ENCODE measurements at places on chromosomes 1 and 21.
A peak's percentile ranks its signal among the peaks of the same experiment; 100 is the strongest.

DNA sequence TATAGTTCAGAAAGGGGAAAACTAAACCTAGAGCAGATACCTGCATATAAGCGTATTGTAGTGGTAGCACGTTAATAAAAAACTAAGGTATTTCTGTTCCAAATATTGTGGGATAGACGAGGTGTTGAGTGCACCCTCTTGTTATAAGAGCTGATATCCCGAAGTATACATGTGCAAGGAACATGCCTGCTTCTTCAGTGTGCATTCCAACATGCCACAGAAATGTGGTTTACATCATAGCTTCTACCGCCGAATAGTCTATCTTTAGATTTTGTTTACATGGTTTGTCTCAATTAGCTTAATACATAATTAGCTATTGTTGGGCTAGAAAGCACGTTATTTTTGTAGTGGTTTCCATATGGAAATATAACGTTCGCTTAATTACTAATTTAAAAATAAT, 2.2 kb downstream of the CHRM3 start:
- no peak for DNase-seq

DNA sequence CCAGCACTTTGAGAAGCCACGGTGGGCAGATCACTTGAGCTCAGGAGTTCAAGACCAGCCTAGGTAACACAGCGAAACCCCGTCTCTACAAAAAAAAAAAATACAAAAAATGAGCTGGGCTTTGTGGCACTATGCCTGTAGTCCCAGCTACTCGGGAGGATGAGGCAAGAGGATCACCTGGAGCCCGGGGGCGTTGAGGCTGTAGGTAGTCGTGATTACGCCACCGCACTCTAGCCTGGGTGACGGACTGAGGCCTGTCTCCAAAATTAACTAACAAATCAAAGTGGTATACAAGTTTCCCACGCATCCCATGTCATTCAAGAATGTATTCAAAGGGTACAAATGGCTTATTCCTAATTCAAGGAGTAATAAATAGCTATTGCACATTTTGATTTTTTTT, 2.4 kb downstream of the AUNIP start:
- DNase-seq: no peak

DNA sequence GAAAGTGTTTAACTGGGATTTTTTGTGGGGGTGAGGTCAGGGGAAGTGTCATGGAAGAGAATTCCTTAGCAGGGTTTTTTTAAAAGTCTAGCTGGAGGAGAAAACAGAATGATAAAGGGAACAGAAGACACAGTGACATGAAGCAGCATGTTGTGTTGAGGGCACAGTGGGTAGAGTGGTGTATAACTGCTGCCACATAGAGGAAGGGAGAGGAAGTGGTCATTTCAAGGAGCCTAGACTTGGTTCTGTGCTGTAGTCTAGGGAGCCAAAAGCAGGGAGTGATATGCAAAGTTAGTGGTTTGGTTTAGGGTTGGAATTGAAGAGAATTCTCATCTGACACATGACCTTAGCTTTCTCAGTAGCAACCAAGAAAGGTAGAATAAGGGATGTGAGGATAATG, 10.2 kb downstream of the EEIG2 start:
- DNase-seq: no peak

- DNase-seq: peak; percentile 88
Observed at GRCh38 chr1:203290261-203291089, 14.8 kb upstream of the BTG2 start.

DNA sequence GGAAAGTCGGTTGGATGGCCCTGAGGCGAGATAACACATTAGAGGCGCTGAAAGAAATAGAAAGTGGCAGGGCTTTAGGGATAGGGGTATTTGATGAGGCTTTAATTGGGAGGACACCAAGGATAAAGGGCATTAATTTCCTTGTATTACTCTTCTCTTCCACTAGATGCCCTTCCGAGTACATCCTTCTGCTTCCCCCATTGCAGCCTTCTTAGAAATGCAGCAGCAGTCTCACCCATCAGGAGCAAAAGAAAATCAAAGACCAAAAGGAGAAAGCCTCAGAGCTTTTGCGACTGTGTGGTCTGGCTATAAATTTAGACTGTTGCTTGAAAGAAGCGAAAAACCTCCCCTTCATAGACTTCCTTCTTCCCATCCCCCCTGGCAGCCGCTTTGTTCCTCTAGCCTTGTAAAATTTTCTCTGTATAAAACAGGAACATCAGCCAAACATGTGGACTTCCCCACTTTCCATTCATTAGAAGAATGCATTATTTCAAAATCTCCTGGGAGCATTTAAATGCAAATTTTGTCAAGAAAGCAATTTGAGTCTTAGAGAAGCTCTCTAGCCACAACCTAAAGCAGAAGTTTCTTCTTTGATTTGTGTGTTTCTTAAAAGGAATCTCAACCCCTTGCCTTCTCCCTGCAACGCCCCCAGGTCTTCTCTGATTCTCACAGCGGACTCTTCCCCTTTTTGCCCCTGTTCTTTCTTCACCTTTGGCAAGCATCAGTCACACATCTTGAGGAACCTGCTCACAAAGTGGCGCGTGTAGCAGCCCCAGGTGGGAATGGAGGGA, 76.6 kb downstream of the NDUFS5 start:
- DNase-seq: peak; percentile 57

DNA sequence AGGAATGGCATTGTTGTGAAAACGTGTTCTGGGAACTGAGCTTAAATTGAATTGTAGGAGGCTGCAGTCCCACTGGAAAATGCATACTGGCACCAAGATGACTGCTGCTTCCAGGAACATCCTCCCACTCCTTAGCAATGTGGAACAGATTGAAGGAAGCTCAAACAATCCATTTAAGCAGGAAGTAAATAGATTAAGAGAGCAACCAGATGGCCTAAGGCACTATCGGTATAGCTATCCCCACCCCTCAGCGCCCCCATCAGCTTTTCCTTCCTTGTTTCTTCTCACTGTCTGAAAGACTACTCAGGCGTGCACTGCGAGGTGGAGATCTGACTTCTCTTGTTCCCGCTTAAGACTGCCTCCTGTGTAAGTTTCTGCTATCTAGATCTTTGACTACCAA, 4.0 kb upstream of the IFI16 start:
- no peak for DNase-seq

- DNase-seq: peak; percentile 99
Observed at GRCh38 chr1:2133039-2133878, 61.3 kb downstream of the FAAP20 start.

DNA sequence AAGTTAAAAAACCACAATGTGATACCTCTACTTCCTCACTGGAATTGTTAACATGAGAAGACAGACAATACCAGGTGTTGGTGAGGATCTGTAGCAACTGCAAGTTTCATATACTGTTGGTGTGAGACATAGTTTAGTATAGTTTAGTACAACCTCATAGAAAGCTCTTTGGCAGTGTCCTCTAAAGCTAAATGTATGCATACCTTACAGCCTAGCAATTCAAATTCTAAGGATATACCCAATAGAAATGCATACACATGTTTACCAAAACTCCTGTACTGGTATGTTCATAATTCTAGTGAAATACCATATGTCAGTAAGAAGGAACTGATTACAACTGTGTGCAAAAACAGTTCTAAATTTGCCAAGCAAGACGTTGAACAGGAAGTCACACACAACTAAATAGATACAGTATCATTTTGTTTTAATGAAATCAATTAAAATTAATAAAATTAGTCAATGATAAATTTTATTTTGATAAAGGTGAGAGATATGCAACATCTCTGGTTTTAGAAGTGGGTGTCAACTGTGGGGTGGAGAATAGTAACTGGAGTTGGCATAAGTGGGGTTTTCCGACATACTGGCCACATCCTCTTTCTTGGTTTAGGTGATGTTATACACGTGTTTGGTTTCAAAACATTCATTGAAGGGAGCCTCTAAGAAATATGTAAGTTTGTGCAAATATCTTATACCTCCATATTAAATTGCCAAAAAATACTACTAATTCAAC, 450.7 kb downstream of the PTPRC start:
- no peak for DNase-seq

DNA sequence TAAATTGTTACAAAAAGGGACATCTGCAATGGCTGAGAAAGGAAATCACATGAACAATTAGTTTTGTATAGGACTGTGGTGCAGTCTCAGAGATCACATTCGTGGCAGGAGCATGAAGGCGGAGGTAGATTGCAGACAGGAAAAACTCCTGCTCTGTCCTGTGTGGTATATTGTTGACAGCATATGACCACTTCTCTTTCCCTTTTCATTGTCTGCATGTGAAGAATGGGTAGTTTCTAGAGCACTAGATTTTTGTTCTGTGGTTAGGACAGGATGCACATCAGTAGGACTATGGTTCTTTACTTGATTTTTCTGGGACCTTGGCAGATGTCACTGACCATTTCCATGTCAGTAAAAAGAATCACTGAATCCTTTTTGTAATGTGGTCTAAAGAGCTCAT, 625.9 kb upstream of the PKN2 start:
- DNase-seq: no peak

DNA sequence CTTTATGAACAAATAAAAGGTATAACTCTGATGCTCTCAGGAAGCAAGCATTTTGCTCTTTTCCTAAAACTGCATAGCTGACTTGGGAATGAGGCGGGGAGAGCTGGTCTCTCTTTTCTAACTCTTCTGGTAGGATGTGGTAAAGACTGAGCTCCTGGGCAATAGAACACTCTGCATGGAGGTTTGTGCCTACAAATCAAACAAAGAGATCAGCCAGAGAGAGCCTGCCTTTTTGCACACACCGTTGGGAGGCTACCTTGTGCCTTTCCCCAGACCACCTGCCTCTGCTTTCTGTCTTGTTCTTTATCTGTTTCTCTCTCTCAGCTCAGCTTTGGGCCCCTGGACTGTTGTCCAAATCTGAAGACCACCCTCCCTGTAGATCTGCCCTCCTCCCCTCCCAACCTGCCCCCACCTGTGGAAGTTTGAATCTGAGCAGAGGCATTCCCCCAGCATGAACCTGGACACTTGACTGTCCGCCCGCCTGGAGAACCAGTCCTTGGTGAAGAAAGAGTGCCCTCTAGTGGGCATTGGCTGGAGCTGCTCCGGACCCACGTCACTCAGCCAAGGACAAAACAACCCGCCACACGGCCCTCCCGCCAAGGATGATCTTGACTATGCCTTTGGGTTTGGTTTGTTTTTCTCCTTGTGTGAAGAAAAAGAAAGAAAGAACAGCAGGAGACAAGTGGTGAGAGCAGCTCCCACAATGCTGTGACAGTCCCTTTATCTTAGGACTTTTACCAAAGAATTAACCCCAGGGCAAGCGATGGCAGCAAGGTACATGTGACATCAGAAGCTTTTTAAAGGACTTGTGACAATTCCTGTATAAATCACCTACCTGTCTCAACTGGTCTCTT, 228.2 kb downstream of the PBX1 start:
- DNase-seq: peak; percentile 80

GRCh38 chr1:96309783-96310182, 411.8 kb upstream of the PTBP2 start:
- DNase-seq: no peak

DNA sequence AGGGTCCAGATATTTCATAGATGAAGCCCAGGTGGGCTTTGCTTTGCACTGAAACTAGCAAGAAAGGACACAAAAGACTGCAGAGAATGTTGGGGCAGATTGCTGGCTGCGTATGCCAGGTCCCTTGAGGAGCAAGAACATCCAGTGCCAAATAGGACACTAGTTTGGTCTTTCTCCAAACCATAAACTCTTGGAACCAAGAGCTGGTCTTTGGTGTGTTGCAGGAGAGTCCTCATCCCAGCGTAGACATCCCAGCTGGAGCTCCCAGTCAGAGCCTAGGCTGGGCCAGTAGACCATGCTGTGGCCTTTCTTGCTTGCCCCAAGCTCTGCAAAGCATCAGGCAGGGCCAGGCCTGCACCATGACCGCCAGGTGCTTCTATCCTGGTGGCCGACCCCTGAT, 87.5 kb downstream of the ATP5PO start:
- no peak for DNase-seq

DNA sequence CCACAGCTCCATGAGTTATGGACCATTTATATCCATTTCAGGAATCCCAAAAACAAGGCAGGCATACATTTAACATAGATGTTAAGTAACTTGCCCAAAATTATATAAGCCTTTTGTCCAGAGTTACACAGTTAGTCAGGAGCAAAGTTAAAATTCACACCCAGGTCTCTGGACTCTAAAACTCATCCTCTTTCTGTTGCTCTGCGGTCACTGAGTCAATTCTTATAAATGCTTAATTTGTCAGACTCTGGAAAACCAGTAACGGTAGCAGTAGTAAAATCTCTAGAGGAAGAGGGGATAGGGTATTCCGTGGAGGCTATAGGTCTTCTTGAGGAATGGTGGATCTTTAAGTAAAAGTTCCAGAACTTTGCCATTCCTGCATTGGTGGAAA, 223.6 kb upstream of the JUN start:
- DNase-seq: no peak

DNA sequence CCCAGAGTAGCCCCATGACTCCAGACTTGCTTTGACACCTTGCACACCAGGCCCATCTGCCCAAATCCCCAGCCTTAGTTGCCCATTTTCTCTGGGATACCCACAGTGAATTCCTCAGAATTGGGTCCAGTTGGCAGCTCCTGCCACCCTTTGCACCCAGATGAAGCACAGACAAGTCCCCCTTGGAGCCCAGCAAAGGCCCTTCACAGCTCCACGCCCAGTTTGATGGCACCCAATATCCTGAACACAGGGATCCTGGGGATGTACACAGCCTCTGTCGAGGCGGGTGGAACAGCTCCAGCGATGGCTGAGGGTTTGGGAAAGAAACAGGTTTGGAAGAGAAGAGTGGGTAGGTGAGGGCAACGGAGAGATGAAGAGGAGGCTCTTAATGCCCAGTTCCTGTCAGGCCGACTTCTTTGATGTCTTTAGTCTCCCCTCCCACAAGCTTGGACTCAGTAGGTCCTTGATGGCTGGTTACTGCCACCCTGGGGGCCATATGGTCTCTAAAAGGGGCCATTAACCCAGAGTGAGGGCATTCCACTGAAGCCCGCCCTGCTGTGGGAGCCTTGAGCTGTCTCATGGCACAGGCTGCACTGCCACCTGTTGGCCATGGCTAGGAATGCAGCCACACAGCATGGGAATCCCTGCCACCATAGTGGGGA, 21.7 kb downstream of the TMEM53 start:
- peak; percentile 68 for DNase-seq

GRCh38 chr1:99456536-99456935, 189.4 kb upstream of the PALMD start:
- DNase-seq: no peak

- DNase-seq: no peak
Observed at GRCh38 chr1:215777370-215777925, 210.3 kb downstream of the KCTD3 start.

- DNase-seq: peak; percentile 55
Observed at GRCh38 chr1:33094971-33095604, 14.1 kb downstream of the AZIN2 start.

DNA sequence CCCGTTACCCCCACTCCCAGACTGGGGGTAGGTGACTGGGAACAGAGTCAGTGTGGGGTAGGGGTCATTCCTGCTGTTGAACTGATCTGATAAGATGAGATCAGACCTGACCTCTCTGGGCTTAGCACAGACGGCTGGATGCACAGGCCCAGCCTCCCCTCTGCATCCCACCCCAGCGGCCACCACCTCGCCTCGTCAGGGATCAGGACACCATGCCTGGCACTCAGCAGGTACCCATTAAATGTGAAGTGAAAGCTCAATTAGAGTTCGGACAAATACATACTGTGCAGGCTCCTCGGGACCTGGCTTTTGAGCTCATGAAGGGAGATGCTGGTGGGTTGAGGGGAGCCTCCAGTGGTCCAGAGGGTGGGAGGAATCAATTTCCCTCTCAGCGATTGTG, 15.7 kb downstream of the SOX13 start:
- DNase-seq: no peak

Data from hindlimb muscle (tissue), 1 donor.